Glutamatergic neuron (in vitro differentiated cells): ENCODE measurements at places on chromosomes 2 and 18. TPM values are rescaled to one million over a fixed set of nuclear protein-coding genes. Genes with fewer than 3 reads are reported as not detected.

GRCh38 chr2:99960790-99961189, 181.6 kb downstream of the AFF3 start:
- H3K4me1 ChIP-seq: peaks cover 31% of the 10 kb centered on the region
- peak overlapping the region; percentile 93 for H3K27ac ChIP-seq
- H3K27me3 ChIP-seq: peaks cover 5% of the 10 kb centered on the region
- H3K36me3 ChIP-seq: peaks cover 4% of the 10 kb centered on the region
- H3K4me3 ChIP-seq: peak overlapping the region; percentile 69

Gene WDPCP
- total RNA-seq: 4.3 TPM

Gene CHPF
- total RNA-seq: 31.1 TPM

- no peak for DNase-seq
- peaks cover 13% of the 10 kb centered on the region for H3K36me3 ChIP-seq
- peaks cover 2% of the 10 kb centered on the region for H3K4me1 ChIP-seq
- H3K27me3 ChIP-seq: peaks cover 6% of the 10 kb centered on the region
- H3K4me3 ChIP-seq: no peak overlapping the region
These were observed 62.9 kb upstream of the ASPRV1 start for GRCh38 chr2:70024284-70024683.

DNA sequence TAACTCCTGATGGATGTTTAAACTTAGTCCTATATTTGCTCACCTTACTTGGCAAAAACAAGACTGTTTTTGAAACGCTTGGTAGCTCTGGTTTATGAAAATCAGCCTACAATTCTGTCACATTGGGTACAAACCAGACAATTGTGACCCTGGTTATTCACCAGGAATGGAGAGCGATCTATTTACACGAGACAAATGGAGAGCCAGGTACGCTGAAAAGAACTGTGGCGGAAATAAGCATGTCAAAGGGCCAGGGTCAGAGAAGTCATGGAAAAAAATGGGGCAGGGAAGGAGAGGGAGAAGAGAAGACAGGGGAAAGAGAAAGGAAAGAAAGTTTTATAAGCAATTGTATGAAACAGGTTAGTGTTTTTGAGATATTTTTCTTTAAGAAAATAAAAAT, 119.5 kb upstream of the ZFP36L2 start:
- H3K4me3 ChIP-seq: no peak overlapping the region
- H3K36me3 ChIP-seq: no peaks in the 10 kb centered on the region
- DNase-seq: no peak
- H3K4me1 ChIP-seq: peaks cover 15% of the 10 kb centered on the region

GRCh38 chr18:79453816-79454735, 58.3 kb downstream of the NFATC1 start:
- H3K27ac ChIP-seq: peak overlapping the region; percentile 5
- DNase-seq: no peak
- no peak overlapping the region for H3K4me3 ChIP-seq

GRCh38 chr18:71673954-71674353, 870.2 kb downstream of the CBLN2 start:
- H3K4me1 ChIP-seq: no peaks in the 10 kb centered on the region
- H3K36me3 ChIP-seq: no peaks in the 10 kb centered on the region
- H3K4me3 ChIP-seq: no peak overlapping the region
- no peaks in the 10 kb centered on the region for H3K27me3 ChIP-seq
- no peak overlapping the region for H3K27ac ChIP-seq
- peak; percentile 13 for DNase-seq

Gene TFCP2L1
- 0.07 TPM for total RNA-seq

DNA sequence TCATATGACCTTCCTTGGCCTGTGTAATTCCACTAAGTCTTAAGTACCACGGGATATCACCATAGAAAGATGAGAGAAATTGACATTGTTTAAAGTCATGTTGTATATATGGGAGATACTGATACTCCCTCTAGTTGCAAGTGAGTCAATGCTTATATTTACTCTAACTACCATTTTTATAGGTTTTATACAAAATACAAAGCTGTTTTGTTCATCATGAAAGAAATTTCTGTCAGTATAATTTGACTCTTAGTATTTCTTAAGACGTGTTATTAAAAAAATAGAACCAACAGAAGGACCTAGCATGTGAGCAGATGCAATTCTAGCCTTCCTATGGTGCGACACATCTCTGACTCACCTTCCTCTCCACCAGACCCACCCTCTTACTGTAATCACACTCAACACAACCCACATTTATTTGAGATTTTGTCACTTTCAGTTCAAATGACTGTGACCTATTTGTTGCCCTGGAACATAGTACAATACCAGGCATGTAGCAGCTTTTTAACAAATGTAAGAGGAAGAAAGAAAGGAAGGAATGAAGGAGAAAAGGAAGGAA, 453.1 kb downstream of the CMPK2 start:
- no peaks in the 10 kb centered on the region for H3K36me3 ChIP-seq
- H3K4me1 ChIP-seq: no peaks in the 10 kb centered on the region
- H3K27ac ChIP-seq: no peak overlapping the region
- H3K27me3 ChIP-seq: no peaks in the 10 kb centered on the region
- DNase-seq: no peak

GRCh38 chr2:79139423-79139822, 19.1 kb downstream of the REG1A start:
- H3K4me1 ChIP-seq: no peaks in the 10 kb centered on the region
- H3K27me3 ChIP-seq: no peaks in the 10 kb centered on the region
- no peak overlapping the region for H3K4me3 ChIP-seq
- H3K36me3 ChIP-seq: no peaks in the 10 kb centered on the region

GRCh38 chr2:75155115-75155514, 44.2 kb downstream of the TACR1 start:
- H3K4me3 ChIP-seq: no peak overlapping the region
- peaks cover 6% of the 10 kb centered on the region for H3K36me3 ChIP-seq
- no peak for DNase-seq
- H3K4me1 ChIP-seq: peaks cover 17% of the 10 kb centered on the region
- no peak overlapping the region for H3K27ac ChIP-seq
- no peaks in the 10 kb centered on the region for H3K27me3 ChIP-seq

Gene OLA1
- total RNA-seq: 96.2 TPM

- peaks cover 12% of the 10 kb centered on the region for H3K4me1 ChIP-seq
- no peak overlapping the region for H3K4me3 ChIP-seq
These were observed 199.1 kb downstream of the FBXO15 start for GRCh38 chr18:73948497-73948896.

Gene FABP1
- not detected for total RNA-seq

DNA sequence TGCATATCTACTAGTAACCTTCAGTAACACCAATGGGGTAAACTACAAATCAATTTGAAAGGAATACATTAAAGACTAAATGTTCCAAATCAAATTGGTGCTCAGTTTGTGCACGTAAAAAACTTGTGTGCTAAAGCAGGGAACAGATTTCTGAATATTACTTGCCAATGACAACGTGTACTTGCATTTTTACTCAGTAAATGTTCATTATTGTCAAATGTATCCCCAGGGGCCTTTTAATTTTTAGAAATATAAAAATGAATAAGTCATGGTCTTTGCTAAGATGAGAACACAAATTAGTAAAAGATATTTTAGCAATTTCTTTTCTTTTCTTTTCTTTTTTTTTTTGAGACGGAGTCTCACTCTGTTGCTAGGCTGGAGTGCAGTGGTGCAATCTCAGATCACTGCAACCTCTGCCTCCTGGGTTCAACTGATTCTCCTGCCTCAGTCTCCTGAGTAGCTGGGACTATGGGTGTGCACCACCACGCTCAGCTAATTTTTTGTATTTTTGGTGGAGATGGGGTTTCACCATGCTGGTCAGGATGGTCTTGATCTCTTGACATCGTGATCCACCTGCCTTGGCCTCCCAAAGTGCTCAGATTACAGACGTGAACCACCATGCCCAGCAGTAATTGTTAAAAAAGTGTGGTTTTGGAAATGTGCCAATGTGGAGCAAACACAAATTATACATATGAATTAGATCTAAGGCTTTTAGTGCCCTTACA, 52.6 kb downstream of the PMAIP1 start:
- peaks cover 1% of the 10 kb centered on the region for H3K27me3 ChIP-seq
- no peak for DNase-seq
- H3K27ac ChIP-seq: no peak overlapping the region

DNA sequence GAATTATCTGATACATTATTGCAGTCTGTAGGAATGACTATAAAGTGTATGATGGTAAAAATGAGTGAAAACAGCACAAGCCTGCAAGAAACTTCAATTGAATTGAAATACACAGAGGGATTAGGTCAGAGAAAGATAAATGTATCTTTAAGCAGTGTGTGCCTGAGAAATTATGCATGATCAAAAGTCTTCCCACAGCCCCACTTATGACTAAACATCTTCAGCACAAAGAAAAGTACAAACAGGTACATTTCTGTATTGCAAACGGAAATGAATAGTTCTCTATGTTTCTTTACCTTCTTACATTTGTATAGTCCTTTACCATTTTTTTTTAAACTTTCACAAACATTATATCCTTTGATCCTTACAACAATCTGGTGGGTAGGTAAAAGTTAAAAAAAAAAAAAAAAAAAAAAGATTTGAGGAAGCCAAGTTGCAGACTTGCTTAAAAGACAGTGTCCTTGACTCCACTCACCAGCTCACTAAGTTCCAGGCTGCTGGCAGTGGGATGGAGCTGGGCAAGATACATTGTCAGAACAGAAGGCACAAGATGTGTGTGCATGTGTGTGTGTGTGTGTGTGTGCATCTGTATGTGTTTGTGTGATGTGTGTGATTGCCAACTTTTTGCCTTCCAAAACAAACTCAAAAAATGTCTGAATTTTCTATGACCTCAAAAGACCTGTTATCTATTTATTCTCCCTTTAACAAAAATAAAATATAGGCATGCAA, 423.7 kb upstream of the ACVR2A start:
- H3K4me3 ChIP-seq: no peak overlapping the region
- DNase-seq: no peak
- no peak overlapping the region for H3K27ac ChIP-seq
- peaks cover 4% of the 10 kb centered on the region for H3K4me1 ChIP-seq
- peaks cover 2% of the 10 kb centered on the region for H3K27me3 ChIP-seq
- no peaks in the 10 kb centered on the region for H3K36me3 ChIP-seq

- DNase-seq: no peak
- no peaks in the 10 kb centered on the region for H3K36me3 ChIP-seq
- no peak overlapping the region for H3K27ac ChIP-seq
- H3K27me3 ChIP-seq: no peaks in the 10 kb centered on the region
- H3K4me1 ChIP-seq: no peaks in the 10 kb centered on the region
These were observed 15.0 kb upstream of the DSG1 start for GRCh38 chr18:31302991-31303390.

Gene ACMSD
- total RNA-seq: not detected

Gene MYOM1
- 1.3 TPM for total RNA-seq

Gene BCL2
- total RNA-seq: 6.8 TPM

DNA sequence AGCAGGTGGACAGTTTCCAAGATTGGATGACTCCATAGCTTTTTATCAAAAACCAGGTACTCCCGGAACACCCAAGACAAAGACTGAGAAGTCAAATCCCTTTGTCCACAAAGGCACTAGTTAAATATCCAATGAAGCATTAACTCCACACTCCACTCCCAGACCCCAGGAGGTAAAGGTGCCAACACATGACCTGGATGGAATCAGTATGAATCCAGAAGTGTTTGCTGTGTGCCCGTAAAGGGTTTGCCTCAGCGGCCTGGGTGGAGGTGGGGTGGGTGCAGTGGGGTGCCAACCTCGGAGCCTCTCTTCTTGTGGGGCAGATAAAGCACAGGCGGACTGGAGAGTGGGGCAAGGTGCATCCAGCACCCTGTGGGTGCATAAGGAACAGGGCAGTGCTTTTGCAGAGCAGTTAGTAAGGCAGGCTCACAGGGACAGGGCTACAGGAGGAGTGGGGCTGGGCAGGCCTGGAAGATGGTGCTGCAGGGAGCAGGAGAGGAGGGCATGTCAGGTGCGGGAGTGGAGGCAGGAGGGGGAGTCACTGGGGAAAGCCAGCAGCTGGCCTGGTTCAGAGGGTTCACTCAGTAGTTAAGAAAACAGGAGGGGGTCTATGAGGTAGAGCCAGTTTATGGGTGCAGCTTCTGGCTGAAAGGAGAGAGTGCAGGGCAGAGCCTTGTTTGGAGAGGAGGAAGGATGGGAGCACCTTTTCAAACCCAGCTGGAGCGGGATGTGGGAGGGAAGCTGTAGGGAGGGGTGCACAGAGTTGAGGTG, 208.4 kb upstream of the SMAD2 start:
- H3K27ac ChIP-seq: no peak overlapping the region
- peaks cover 24% of the 10 kb centered on the region for H3K27me3 ChIP-seq
- H3K4me1 ChIP-seq: peaks cover 10% of the 10 kb centered on the region
- H3K36me3 ChIP-seq: peaks cover 4% of the 10 kb centered on the region
- no peak overlapping the region for H3K4me3 ChIP-seq

Gene SRD5A2
- not detected for total RNA-seq

DNA sequence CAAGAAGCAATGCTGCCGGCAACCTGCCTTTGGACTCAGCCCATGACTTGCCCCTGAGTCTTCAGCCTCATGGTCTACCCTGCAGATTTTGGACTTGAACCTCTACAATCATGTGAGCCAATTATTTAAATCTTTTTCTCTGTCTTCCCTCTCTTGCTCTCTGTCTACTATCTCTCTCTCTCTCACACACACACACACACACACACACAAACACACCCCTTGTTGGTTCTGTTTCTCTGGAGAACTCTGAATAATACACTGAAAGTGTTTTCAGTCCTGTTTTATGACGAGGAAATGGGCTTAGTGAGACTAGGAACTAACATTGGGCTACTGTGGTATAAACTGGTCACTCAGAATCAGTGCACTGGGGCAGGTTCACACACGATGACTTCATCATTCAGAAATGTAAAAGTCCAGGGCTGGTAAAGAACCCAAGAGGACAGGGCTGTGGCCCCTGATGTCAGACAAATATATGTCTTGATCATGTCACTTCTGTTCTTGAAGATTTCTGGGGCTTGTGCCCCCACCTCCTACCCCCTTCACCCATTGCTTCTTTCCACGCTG, 266.1 kb upstream of the SIX2 start:
- H3K4me3 ChIP-seq: no peak overlapping the region
- no peaks in the 10 kb centered on the region for H3K36me3 ChIP-seq
- H3K27me3 ChIP-seq: peaks cover 2% of the 10 kb centered on the region
- DNase-seq: no peak

- no peak overlapping the region for H3K27ac ChIP-seq
- DNase-seq: no peak
- H3K27me3 ChIP-seq: peaks cover 2% of the 10 kb centered on the region
- H3K36me3 ChIP-seq: no peaks in the 10 kb centered on the region
- H3K4me3 ChIP-seq: no peak overlapping the region
These were observed 1.2 kb downstream of the PLEKHM3 start for GRCh38 chr2:208024091-208024490.

Gene NMUR1
- 0.32 TPM for total RNA-seq

DNA sequence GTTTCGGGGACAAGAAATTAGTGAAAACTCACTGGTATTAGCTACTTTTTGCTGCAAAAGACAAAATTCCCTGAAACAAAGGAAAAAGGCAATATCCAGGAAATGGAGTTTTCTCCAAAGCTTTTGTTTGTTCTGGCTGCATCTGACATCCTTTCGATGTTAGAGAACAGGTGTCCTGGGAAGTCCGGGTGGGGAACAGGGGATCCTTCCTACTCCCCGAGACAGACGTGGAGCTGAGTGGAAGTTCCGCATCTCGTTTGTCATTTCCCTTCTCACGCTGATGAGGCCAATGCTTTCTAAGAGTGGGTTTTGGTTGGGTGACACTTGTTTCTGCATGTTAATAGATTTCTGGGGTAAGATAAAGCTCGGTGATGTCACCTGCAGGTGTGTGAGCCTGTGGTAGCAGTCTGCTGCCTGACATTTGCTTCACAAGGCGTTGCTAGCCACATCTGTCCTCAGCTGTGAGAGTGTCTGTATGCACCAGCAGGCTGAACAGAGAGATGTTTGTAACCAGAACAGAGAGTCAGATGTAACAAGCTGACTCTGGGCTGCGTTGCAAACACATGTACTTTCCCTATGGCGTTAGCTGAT, 125.9 kb downstream of the ACOXL start:
- H3K36me3 ChIP-seq: no peaks in the 10 kb centered on the region
- H3K4me3 ChIP-seq: no peak overlapping the region
- H3K27ac ChIP-seq: peak overlapping the region; percentile 80

Gene C2orf78
- total RNA-seq: not detected

- no peaks in the 10 kb centered on the region for H3K36me3 ChIP-seq
- peaks cover 12% of the 10 kb centered on the region for H3K27me3 ChIP-seq
- no peak overlapping the region for H3K4me3 ChIP-seq
- H3K27ac ChIP-seq: no peak overlapping the region
- no peak for DNase-seq
These were observed 19.6 kb downstream of the GPR35 start for GRCh38 chr2:240644859-240645301.
